ENCODE measurements at places on chromosomes 5 and 9.

DNA sequence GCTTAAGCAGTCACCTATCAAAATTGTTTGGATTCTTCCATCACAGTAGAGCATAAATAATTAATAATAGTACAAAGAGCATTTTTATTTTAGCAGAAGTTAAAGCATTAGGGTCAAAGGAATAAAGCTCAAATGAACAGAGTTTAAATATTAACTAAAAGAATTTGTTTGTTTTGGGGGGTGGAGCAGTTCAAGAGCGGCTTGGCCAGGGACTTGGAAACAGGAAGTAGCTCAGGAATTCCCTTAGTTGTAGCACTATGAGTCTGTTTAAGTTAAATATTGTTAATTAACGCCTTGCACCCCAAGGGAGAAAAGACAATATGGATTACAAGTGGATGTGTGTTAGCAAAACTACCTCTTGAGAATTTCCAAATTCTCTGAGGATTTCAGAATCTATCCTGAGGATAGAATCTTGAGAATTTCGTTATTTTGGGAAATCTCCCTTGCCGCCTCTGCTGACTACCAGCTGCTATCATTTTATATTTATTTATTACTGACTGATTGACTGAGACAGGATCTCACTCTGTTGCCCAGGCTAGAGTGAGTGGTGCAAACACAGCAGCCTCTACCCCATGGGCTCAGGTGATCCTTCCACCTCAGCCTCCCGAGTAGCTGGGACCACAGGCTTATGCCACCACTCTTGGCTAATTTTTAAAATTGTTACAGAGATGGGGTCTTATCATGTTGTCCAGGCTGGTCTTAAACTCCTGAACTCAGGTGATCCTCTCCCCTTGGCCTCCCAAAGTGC lies 96.7 kb upstream of the CHD1 start:
- no peak for DNase-seq

- DNase-seq, result no peak
Measured at GRCh38 chr9:715743-716400, 125.6 kb upstream of the DMRT1 start.

DNA sequence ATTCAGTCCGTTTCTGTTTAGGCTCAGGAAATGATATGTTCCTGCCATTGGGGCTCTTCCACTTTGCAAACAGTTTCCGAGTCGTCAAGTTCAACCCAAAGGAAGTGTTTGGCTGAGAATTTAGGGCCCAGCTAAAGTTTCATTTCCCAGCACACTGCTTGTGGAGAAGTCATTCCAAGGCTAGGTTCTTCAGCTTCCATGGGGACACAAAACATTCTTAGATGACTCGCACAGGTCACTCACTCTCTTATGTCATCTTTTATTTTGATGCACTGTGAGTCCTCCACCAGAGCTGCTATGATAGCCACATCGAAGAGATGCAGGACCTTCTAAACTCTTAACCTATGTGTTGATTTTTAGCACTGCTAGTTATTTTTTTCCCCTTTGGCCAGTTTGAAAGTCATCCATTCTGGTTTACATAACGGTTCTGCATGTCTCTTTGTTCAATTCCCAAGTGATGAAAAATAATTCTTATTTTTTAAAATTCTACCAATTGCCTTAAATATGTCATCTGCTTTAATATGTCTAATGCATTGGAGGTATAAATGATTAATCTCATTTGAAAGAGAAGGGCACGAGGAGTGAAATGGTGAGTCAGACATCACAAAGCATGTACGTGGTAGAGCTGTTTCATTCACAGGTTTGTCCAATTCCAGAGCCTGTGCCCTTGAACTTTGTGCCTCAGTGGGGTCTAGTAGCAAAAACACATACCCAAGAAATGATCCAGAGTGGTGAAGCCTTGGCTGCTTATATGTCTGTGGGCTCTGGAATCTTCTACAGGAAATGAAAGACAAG lies 84.3 kb downstream of the ZNF462 start:
- no peak for DNase-seq

- no peak for DNase-seq
Measured at GRCh38 chr5:57111993-57112392, 61.9 kb upstream of the GPBP1 start.

- no peak for DNase-seq
Measured at GRCh38 chr9:130639866-130640555, 24.4 kb upstream of the PRDM12 start.

- no peak for DNase-seq
Measured at GRCh38 chr9:134993996-134994720, 76.4 kb upstream of the FCN1 start.

- no peak for DNase-seq
Measured at GRCh38 chr9:1759009-1759408, 256.1 kb upstream of the SMARCA2 start.

DNA sequence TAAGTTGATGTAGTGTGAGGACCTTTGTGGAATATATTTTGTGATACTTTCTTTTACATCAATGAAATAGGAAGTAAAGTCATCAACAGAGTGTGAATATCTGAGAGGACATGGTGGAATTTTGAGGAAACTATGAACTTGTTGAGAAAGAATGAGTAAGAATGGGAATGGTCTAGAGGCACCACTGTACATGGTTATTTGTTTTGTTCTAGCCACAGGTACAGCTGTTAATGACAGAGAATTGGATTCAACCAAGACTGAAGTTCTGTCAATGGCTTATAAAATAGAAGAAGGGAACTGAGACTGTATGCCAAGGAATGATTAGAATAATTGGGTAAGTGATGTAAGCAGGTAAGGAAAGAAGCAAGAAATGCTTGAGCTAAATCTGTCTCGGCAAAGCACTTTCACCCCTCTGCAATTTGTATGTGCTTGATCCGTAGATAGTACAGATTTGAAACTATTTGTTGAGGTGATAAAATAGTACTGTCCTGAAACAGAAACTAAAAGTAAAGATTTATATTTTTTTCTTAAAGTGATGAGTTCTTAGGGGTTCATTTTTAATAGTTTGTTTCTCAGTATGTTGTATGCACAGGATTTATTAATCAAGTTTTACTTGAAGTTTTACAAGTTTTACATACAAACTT lies 468.8 kb upstream of the SMC2 start:
- no peak for DNase-seq

- DNase-seq, result no peak
Measured at GRCh38 chr9:115204904-115205453, 87.0 kb upstream of the TNC start.

All from smooth muscle cell of the brain vasculature (primary cell).